ENCODE measurements at places on chromosomes 16 and 17. TPM values are rescaled to one million over a fixed set of nuclear protein-coding genes. Genes with fewer than 3 reads are reported as not detected.

GRCh38 chr17:74389937-74390679 lies 22.8 kb downstream of the GPR142 start:
- DNase-seq: no peak

DNA sequence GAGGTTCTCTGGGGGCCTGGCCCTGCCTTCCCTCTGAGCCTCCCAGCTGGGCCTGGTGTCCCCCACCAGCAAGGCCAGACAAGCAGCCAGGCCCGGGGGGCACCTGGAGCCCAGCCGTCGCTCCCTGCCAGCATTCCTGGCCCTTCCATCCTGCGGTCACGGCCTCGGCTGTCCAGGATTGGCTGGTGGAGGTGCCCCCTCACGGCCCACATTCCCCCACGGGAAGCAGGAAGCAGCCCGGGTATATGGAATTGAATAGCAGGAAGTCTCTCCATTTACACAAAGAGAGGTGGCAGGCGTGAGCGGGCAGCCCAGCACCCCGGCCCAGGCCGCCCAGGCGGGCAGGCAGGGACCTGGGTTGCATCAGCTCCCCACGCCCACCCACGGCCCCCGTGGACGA lies 14.5 kb downstream of the TRAF7 start:
- no peak for DNase-seq

DNA sequence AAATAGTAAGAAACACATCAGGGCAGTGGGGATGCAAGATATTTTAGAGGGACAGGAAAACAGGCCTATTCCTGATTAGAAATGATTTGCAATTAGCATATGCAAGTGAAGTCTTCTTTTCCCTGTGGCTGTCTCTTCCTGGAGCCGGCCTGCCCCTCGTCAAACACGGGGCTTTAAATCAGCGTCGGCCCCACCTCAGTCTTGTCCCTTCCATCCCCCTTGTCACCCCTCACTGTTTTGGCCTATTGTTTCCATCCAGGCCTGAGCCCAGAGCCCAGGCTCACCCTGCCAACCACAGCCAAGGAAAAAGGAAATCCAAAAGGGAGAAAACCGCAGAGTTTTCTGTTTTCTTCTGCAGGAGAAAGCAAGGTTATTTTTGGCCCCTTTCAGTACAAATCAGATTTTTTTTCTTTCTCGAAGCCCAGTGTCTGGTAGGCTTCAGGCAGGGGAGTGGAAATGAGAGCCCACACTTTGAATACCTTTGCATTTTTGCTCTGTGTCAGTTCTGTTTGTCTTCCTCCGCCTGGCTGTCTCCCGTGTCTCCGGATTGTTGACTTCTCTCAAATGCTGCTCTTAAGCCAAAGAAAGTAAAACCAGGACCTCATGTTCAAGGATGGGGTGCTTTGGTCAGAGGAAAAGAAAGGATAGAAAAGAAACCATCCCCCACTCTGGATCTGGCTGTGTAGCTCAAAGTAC lies 399.9 kb upstream of the CDH11 start:
- no peak for DNase-seq

DNA sequence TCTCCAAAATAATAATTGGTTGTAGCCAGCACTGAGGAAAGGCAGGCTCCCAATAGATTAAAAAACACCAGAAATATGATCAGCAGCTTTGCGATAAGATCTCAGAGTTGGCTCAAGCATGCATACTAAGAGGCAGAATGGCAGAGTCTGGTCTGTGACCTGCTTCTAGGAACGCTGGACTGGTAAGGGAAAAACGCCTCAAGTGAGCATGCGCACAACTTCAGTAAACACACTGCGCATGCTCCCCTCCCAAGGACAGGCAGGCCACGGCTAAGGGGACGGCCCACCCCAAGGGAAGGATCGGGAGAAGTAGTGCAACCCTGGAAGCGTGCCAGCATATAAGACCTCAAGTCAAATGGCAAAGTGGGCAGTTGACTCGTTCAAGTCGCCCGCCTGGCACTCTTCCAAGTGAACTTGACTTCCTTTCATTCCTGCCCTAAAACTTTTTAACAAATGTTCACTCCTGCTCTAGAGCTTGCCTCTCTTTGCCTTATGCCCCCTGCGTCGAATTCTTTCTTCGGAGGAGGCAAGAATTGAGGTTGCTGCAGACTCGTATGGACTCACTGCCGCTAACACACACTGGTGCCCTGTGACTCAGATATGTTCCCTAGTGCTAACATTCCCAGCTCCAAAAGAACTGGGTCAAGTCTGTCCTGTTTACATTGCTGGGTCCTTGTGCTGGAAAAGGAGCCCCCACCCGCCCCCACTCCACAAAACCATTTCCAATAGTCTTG lies 22.4 kb upstream of the PRM1 start:
- peak; percentile 88 for DNase-seq

GRCh38 chr16:7550096-7550495 lies 217.5 kb downstream of the RBFOX1 start:
- DNase-seq: peak; percentile 26

DNA sequence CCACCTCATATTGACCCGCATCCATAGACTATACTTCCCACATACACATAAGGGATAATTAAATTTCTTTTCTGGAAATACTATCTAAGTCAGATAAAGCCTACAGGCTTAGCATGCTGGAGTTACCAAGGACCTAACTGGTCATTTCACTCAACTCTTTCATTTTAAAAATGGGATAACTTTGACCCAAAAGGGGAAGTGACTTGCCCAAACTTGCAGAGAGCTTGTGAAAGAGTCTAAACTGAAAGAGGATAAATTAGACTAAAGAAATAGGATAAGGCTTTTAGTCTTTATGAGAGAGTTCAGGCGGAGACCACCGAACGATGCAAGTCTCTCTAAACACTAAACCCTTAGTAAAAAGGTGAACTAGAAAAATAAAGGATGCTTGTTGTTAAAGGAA lies 3.9 kb upstream of the KRT33A start:
- no peak for DNase-seq

- no peak for DNase-seq
Observed at GRCh38 chr16:66919569-66920298, 1.0 kb upstream of the CDH16 start.

Gene TAC4
- not detected for total RNA-seq

GRCh38 chr16:77238593-77238992 lies 39.4 kb downstream of the SYCE1L start:
- DNase-seq: no peak

DNA sequence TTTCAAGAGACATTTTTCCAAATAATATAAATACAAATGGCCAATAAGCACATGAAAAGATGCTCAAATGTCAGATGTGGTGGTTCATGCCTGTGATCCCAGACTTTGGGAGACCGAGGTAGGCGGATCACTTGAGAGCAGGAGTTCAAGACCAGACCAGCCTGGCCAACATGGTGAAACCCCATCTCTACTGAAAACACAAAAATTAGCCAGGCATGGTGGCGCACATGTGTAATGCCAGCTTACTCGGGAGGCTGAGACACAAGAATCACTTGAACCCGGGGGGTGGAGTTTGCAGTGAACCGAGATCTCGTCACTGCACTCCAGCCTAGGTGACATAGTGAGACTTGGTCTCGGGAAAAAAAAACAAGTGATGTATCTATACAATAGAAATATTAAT lies 2.9 kb upstream of the GALK1 start:
- DNase-seq: no peak

- peak; percentile 75 for DNase-seq
Observed at GRCh38 chr17:59513934-59514841, 51.2 kb upstream of the DHX40 start.

Gene ZACN
- 0.25 TPM for total RNA-seq

GRCh38 chr16:24539850-24540601 lies 660 bp downstream of the RBBP6 start:
- DNase-seq: no peak

Gene NGFR
- total RNA-seq: 104 TPM

Gene ABCA3
- total RNA-seq: 0.10 TPM

GRCh38 chr17:4449736-4450135 lies 16.0 kb downstream of the SPNS3 start:
- no peak for DNase-seq

GRCh38 chr17:29769225-29769624 lies 146.5 kb upstream of the CORO6 start:
- no peak for DNase-seq
